ENCODE measurements at places on chromosomes 4 and X.

DNA sequence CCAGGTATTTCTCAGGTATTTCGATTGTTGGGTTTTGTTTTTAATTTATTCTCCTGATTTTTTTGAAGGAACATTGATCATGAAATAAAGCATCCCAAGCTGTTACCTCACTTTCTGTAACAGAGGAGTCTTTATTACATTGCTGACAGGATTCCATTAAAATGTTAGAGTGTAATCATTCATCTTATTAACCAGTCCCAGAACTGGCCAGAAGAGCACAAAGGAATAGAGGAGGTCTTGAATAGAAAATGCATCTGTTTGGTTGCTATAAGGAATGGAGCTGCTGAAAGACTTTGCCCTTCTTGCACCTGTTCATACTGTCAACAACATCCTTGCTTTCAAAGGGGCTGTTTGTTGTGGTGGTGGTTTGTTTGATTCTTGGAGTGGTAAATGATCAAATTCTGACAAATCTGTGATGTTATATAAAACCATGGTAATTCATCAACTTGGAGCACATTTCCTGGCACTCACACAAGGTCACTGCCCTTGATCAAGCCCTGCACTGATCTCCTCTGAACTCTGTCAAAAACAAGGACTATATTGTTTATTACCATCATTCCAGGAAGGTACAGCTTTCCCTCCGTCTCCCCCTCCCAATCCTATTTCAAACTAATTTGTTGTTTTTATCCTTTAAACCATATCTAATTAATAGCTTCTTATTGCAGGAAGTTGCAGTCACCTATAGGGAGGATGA is 215.8 kb downstream of the PCDH19 start:
- no peak for DNase-seq

DNA sequence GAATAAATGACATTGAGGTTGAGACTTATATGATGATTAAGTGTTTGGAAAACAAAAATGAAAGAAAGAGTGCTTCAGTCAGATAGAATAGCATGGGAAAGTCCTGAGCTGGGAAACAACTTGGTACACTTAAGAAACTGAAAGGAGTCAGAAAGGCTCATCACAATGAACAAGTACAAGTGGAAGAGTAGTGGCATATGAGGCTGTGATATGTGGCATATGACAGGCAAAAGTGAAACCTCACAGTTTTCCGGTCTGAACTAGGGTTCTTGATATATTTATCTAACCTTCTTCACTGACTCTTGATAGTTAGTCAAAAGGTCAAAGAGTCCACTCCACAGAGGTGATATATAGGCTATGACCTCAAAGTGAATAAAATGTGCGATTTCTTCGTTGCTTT is 537.1 kb upstream of the CXorf51A start:
- DNase-seq, result no peak

DNA sequence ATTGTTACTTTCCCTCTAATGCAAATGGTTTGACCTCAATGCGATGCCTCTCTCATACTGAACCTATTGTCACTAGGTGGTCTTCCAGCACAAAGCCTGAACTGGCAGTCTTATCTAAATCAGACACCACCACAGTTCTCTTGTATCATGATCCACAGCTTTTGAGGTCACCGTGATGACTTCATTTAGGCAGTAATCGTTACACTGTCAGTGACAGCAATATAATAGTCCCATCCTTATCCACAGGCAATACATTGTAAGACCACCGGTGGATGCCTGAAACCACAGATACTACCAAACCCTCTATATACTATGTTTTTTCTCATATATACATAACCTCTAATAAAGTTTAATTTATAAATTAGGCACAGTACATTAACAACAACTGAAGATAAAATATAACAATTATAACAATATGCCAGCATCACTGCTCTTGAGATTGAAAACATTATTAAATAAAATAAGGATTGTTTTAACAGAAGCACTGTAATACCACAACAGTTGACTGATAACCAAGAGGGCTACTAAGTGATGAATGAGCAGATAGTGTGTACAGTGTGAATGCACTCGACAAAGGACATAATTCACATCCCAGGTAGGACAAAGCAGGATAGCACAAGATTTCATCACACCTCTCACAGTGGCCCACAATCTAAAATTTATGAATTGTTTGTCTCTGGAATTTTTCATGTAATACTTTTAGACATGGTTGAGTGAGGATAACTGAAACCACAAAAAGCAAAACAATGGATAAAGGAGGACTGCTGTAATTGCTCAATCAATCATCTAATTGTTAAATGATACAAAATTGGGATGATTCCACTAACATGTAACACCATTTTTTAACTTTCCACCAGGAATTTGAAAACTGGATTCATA is 419.4 kb downstream of the CENPC start:
- DNase-seq, result no peak

DNA sequence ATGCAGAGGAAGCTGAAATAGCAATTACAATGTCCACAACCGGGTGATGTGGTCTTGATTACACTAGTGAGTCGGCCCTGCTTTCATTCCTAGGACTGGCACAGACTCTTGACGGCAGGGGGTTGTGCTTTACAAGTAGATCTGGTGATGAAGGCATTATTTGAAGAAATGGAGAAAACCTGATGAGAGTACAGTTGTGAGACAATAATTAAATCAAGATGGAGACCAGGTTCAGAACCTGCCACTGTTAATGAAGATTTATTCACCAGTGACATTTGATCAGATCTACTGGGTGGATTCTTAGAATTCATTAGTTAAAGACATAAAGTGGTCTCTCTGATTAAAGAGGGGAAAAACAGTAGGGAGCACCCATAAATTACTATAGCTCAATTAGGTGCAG is 747.2 kb downstream of the STPG2 start:
- DNase-seq, result no peak

DNA sequence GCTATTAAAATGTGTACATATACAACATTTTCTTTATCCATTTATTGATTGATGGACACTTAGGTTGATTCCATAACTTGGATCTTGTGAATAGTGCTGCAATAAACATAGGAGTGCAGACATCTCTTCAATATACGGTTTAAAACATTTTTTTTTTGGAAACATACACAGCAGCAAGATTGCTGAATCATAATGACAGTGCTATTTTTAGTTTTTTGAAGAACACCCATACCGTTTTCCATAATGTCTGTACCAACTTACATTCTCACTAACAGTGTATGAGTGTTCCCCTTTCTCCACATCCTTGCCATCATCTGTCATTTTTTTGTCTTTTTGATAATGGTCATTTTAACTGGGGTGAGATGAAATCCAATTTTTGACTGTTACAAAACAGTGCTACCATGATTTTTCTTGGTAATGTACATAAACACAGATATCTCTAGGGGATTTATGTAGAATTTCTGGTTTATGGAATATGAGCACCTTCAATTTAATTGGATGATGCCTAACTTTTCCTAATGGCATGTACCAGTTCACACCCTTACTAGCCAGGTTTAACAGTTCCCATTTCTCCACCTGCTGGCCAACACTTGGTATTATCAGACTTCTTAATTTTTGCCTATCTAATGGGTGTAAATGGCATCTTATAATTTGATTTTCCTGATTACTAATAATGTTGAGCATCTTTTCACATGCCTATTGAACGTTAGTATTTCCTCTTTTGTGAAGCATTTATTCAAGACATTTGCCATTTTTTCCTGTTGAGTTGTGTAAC is 21.0 kb upstream of the TMSB15B start:
- no peak for DNase-seq
